ENCODE measurements at places on chromosomes 7 and 10.

GRCh38 chr10:48633381-48634197 is 28.7 kb upstream of the ARHGAP22 start:
- DNase-seq, result no peak

- DNase-seq, result no peak
These were observed 120.4 kb upstream of the RAB11FIP2 start for GRCh38 chr10:118167056-118167700.

DNA sequence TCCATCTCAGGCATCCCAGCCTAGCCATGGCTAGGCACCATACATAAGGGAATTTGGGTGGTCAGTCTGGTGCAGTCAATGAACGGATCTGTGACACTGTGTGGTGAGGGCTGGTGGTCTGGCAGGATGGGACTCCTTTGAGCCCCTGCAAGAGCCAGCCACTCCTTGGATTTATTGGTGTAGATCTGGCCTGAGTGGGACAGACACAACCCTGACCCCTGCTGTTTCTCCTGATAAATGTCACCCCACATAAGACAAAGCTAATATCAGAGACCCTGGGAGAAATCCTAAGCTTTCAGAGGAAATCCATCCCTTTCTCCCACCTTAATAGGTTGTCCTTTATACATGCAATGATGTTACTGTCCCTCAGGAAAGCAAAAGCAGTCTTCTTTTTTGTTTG is 2.3 kb downstream of the FBXO24 start:
- DNase-seq, result no peak

GRCh38 chr10:103444478-103444877 is 7.7 kb downstream of the CALHM2 start:
- DNase-seq, result no peak

DNA sequence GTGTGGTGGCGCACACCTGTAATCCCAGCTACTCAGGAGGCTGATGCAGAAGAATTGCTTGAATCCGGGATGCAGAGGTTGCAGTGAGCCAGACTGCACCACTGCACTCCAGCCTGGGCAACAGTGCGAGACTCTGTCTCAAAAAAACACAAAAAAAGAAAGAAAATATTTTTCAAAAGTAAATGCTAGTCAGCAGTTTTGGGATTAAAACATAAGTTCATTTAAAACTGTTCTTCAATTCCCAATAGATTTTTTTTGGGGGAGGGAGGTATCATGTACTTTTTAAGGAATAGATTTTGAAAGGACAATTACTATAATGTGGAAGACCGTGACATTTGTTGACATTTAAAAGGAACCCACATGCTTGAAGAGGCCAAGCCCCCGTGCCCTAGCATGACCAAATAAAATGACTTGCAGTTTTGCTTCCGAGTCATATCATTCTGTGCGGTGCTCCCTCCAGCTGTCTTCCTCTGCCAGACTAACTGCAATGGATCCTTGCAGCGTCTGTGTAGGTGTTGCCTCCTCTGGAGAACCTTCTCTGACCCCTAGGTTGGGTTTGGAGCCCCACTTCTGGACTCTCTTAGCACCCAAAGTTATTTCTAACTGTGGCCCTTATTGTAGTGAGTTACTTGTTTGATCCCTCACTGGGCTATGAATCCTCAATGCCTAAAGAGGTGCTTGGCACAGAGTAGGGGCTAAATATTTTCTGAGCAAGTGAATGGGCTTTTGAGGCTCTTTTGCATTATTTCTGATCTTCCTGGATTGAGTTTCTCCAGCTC is 17.4 kb upstream of the HPS1 start:
- no peak for DNase-seq

Measured in cerebellar cortex (tissue), 1 donor.